ENCODE measurements at places on chromosomes 12 and 14.

DNA sequence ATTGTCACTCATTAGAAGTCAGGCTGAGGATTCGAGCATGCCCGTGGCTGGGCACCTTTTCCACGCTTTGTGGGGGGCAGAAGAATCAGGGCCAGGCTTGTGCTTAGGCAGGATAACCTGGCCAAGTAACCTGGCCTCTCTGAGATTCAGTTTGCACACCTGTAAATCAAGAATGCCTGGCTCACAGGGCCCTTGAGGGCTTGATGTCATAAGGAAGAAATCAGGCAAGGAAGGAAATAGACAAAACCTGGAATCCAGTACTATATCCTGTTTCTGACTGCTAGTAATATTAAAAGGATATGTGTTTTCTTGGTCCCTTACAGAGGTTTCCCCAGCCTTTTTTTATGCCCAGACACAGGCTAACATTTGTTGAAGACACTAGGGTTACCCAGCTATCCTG, 91.9 kb downstream of the SAMD4A start:
- DNase-seq: no peak

- no peak for DNase-seq
Measured at GRCh38 chr12:27334721-27335082, 2.1 kb downstream of the BMAL2 start.

DNA sequence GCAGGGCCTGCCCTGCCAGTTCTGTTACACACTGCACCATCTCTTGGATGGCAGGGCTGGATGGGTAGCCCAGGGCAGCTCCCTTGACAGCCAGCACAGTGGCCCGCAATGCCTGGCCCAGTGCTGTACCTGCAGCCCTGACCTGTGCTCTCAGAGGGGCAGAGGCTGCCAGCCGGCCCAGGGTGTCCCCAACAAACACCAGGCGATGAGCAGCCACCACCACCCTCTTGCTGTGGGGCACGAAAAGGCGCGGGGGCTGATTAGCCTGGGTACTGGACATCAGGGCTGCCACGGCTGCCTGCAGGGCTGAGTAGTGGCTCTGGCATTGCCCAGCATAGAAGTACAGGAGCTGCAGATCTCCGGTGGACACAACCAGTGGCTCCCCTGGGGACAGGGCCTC, 4.6 kb upstream of the SLC22A17 start:
- no peak for DNase-seq

GRCh38 chr12:51869496-51869865, 18.4 kb upstream of the ANKRD33 start:
- DNase-seq: no peak

- no peak for DNase-seq
Measured at GRCh38 chr14:62006116-62006731, 244.0 kb downstream of the SNAPC1 start.

- DNase-seq: no peak
Measured at GRCh38 chr12:101772012-101772775, 32.9 kb upstream of the SYCP3 start.

DNA sequence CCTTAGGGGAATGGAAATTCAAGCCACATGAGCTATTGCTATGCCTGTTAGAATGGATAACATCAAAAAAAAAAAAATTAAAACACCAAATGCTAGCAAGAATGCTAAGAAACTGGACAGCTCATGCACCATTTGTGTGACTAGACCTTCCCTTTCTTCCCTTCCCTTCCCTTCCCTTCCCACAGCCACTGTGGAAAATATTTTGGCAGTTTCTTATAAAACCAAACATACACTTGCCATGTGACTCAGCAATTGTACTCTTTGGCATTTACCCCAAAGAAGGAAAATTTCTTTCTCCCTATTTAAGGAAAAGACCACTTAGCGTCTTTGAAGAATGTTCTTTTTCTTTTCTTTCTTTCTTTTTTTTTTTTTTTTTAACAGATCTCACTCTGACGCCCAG, 49.1 kb upstream of the FKBP4 start:
- no peak for DNase-seq

GRCh38 chr12:19904819-19905218, 463.5 kb upstream of the PDE3A start:
- DNase-seq: no peak

DNA sequence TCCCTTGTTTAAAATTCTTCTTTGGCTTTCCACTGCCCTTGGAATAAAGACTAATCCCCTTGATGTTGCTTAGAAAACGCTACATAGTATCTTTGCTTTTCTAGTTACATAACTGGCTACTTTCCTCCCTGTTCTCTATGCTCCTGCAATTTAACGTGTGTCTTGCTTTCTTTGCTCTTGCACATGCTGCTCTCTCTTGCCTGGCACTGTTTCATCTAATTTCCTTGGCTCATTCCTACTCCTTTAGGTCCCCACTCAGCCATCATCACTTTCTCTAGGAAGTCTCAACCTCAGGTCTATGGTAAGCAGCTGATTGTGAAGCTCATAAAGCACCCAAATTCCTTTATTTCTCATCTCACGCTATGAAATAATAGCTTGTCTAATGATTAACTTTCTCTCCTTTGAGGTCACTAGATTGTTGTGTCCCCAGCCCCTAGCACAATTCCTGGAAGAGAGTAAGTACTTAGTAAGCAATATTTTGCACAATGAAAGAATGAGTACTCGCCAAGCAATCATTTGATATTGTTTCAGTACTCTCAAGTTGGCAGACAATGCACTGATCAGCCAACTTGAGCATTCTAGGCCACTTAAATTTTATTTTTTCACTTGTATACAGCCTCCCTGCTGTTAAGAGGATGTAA, 3.3 kb downstream of the ALDH6A1 start:
- DNase-seq: no peak

- no peak for DNase-seq
Measured at GRCh38 chr12:22118238-22118790, 72.3 kb downstream of the CMAS start.

DNA sequence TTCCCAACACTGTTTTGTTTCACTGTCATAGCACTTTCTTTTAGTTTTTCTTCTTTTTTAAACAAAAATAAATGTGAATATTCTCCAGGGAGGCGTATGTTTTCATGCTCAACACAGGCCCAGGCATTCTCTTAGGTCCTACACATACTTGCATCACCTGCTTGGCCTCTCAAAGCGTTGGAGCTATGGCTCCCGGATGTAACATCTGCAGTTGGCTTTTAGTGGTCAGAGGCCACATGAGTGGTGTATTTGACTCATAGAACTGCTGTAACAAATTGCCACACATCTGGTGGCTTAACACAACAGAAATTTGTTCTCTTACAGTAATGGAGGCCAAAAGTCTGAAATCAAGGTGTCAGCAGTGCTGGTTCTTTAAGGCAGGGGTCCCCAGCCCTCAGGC, 44.6 kb upstream of the VRK1 start:
- DNase-seq: no peak

DNA sequence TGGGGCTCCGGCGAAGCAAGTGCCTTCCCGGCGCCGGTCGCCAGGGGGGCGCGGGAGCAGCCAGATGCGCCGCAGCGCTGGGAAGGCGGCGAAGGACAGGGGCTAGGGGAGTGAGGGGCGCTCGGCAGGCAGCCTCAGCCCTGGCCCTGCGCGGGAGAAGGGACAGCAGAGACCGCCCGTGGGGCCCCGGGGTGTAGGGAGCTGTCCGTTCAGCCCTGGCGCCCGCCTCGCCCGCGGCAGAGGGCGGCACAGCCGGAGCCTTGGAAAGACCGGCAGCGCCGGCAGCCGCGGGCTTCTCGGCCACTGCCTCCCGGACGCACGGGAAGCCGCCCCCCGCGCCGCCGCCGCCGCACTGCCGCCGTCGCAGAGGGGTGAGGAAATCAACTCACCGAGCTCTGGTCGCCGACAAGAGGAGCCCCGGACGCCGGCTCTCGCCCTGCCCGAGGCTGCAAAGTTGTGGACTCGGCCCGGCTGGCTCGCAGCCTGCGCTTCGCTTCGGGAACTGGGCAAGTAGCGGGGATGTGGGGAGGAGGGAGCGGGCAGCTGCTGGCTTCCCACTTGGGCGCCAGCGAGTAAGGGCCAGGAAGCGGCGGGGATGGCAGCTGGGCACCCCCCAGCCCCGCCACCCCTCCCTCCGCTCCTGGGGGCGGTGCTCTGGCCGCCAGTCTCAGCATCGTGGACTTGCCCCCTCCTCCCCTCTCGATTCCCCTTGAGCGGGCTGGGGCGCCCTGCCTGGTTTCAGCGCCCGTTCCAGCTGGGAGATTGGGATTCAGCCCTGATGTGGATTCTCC, at the start of gene ZDHHC22:
Gene ZDHHC22 (minus strand): TSS at position 578 of the 791 bp plus-strand sequence. CDS start 2,053 bp downstream, outside the sequence.
- DNase-seq: no peak

DNA sequence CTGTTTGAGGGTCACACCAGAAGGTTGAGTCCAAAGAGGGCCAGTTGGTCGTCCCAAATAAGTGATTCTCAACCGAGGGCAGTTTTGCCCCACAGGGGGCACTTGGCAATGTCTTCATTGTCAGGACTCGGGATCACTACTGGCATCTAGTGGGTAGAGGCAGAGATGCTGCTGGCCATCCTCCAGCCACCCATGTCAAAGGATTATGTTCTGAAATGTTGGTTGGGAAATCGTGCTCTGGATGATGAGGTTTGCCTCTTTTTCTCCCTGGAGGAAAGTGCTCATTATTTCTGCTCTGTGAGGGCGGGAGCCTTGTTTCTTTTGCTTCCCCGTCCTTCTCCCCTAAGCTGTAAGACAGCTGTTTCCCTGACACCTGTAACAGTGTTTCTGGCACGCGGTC, 3.6 kb downstream of the ZNF839 start:
- no peak for DNase-seq

DNA sequence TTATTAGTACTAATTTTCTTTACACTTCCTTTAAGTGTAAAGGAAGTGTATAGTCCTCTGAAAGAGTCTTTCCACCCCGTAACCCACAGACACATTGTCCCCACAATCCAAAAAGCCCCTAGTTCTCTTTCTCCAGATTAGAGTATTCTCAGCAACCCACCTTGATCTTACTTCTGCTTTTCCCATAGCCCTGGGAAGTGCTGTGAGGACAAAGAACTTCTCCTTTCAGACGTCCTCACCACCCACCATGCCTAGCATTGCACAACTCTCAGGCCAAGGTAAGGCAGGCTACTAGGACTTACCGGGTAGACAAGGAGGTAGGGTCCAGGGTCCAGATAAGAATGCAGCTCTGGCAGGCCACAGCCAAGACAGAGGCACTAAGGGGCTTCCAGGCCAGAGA, 7.4 kb downstream of the AAAS start:
- DNase-seq: no peak

DNA sequence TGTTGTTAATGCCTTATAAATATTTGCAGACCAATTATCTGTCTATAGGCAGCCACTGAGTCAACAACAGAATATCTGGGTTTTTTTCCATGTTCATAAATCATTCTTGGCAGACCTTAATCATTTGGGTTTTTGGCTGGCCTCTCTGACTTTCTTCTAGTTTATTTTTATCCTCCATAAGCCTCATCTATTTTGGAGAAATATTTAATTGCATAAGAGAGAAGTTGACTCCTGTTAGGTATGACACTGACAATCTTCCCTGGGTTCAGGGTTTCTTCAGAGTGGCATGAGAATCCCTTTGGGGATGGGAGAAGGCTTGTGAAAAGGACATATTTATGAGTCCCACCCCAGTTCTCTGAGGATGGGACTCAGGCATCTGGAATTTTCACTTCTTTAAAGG, 299.8 kb downstream of the NRXN3 start:
- no peak for DNase-seq

DNA sequence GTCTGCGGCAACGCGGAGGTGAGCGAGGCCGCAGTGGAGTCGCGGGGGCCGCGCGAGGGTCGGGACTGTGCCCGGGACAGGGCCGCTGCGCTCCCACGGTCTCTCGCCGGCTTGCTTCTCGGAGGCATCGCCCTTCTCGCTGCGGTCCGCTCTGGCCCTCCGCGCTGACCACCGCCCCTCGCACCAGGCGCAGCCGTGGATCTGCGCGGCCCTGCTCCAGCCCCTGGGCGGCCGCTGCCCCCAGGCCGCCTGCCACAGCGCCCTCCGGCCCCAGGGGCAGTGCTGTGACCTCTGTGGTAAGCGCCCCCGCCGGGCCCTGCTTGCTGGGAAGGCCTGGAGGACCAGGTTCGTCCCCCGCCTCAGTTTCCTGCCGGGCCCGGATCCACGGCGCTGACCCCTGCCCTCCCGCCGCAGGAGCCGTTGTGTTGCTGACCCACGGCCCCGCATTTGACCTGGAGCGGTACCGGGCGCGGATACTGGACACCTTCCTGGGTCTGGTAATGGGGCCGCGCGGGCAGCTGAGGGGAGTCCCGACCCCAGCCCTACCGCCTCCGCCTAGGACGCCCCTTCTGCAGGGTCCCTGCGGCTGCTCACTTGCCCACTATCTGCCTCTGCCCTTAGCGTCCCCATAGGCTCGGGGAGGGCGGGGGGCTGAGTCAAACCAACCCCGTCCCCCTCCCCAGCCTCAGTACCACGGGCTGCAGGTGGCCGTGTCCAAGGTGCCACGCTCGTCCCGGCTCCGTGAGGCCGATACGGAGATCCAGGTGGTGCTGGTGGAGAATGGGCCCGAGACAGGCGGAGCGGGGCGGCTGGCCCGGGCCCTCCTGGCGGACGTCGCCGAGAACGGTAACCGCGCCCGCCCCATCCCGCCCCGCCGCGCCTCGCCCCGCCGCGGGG, 7.0 kb downstream of the AMN start:
- DNase-seq: no peak

DNA sequence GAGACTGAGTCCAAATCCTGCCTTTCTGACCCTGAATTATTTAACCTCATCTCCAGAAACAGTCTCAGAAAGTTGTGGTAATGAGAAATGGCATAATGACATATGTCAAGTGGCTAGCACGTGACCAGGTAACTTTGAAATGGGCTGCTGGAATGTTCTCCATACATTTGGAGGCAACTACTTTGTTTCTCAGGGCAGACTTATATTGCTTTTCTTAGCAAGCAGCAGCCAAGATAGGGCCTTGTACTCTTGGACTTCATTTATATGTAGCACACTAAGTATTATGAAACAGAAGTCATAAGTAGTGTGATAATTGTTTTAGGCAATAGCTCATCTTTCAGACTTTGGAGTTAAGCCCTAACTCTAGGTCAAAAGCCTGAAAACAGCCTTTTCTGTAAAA, 494.7 kb downstream of the NPAS3 start:
- DNase-seq: no peak

DNA sequence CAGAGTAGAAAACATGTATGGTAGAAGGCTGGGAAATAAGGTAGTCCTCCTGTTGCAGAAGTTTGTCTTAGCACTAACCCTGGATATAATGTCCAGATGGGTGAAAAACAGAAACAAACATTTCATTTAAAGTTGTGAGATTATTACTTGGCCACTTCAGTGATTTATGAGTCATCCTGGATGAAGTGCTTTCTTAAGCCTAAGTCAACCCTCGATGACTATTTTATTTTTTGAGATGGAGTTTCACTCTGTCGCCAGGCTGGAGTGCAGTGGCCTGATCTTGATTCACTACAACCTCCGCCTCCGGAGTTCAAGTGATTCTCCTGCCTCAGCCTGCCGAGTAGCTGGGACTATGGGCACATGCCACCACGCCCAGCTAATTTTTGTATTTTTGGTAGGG, 10.2 kb downstream of the DLST start:
- DNase-seq: no peak

- no peak for DNase-seq
Measured at GRCh38 chr12:94208622-94208966, 60.2 kb downstream of the PLXNC1 start.
